ENCODE measurements at places on chromosomes 1 and 21.

DNA sequence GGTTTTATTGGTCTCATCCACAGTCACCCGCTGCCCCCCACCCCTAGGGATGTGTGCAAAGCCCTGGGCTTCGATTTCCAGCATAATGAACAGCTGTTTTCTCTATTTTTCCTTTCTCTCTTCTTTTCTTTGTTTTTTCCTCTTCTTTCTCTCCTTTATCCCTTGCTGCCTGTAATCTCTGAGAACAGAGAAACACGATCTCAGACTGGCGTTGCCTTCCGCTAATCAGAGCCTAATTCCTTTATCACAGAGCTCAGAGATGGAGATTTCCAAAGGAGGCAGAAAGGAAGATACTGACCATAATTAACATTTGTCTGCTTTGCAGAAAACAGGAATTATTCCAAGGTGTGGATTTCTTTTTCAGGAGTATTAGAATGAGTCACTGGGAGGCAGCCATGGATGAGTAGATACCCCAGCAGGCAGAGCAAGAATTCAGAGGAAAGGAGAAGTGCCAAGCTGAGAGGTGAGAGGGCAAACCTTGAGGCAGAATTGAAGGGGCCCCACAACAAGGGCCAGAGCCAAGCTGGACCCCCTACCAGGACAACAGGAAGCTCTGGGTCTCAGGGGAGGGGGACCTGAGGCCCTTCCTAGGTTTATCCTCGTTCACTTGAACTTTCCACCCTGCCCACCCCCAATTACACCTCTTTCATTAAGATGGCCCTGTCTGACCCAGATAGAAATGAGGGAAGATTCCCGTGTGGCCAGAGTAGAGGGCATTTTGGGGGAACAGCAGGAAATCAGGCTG, 33.3 kb downstream of the MATN1 start:
- DNase-seq, result no peak

DNA sequence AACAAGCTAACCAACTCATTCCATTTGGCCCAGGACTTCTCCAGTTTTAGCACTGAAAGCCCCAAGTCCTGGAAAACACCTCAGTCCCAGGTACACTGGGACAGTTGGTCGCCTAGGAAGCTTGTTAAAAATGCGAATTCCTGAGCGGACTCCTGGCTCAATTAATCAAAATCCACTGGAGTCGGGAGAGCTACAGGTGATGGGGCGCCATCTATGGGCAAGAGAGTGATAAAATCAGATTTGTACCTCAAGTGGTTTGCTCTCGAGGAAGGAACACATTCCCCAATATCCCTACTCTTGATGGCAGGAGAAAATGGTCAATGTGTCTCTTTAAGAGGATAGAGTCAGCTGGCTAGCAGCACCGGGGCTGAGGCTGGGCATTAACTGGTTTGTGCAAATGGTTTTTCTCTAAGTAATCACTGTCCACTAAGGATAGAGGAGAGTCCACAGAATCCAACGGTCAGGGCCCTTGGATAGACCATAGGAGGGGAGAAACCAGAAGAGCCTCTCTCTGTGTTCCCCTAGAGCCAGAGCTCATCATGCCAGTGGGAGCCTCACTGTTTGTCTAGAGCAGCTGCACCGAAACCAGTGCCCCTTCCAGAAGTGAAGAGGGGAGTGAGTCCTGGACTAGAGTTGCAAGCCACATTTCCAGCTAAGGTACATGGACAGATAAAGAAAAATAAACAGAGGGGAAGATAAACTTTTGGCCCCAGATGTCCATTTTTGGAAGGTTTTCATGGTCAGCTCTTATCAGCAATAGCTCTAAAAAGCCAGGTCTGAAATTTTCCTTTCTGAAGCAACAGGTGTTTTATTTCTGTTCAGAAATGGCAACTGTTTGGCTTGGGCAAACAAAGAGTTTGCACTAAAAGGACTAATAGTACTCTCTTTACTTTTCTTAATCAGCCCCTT, 148.5 kb downstream of the TENT5C start:
- DNase-seq, result peak; percentile 70

GRCh38 chr1:5709976-5710375, 282.2 kb downstream of the NPHP4 start:
- no peak for DNase-seq

DNA sequence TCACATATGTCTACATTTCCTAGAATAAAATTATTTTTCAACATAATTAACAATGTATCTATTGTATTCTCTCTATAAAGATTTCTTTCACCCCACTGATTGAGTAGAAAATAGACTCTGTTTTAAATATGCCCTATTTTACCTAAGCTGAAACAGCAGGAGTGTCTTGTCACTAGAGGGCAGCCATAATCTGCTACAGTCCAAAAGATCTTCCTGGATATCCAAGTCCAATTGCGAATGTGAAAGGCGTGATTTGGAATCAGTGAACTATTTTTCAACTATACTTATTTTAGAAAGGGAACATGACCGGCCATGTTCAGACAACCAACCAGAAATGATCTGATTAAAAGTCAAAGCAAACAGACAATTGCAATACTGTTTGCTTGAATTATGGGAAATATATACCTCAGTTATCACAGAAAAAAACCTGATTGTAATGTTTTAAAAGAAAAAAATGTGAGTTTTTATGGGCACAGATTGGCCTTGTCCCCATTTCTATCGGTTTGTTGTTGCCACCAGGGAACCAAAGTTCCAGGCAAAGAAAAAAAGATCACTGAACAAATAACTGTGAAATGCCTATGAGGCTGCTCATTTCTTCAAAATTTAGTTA, 1211.0 kb upstream of the ADGRL4 start:
- peak; percentile 26 for DNase-seq

DNA sequence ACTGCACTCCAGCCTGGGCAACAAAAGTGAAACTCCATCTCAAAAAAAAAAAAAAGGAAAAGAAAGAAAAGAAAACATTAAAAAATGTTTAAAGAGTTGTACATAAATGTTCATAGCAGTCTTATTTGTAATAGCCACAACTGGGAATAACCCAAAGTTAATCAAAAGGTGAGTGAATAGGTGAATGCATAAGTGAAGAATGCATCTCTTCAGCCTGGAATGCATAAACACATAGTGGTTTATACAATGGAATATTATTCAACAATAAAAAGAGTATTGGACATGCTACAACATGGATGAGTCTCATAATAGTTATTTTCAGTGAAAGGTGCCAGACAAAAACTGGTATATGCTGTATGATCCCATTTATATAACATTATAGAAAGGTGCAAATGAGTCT, 18.1 kb downstream of the LDLRAD1 start:
- no peak for DNase-seq

DNA sequence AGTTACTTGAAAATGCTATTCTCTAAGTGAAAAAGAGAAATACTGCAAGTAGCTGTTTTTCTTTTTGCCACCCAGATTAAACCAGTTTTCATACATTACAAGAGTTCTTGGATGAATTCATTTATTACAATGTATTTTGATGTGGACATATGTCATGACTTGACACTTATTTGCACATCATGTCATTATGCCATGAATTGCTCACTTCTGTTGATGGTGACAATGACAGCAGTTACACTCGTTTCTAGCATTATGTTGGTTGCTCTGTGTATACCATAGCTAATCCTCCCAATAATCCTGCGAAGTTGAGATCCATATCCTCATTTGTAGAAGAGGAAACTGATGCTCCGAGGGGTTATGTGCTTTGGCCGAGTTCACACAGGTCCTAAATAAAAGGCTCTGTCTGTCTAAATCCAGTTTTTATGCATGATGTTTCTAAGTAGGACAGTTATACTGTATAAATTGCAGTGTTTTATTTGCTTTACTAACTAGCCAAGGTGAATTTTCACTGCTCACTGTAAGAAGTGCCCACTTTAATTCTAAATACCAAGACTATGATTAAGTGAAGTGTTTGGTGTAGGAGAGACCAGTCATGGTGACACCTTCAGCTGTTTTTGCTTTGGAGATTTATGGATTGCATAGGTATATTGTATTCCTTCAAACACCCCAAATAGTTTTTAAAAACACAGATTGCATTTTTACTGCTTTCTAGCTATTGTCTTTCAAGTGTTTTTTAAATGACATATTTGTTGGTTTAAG, 56.7 kb downstream of the PRDM2 start:
- DNase-seq, result no peak

- DNase-seq, result no peak
These were observed 7.9 kb upstream of the COG2 start for GRCh38 chr1:230634384-230634783.

DNA sequence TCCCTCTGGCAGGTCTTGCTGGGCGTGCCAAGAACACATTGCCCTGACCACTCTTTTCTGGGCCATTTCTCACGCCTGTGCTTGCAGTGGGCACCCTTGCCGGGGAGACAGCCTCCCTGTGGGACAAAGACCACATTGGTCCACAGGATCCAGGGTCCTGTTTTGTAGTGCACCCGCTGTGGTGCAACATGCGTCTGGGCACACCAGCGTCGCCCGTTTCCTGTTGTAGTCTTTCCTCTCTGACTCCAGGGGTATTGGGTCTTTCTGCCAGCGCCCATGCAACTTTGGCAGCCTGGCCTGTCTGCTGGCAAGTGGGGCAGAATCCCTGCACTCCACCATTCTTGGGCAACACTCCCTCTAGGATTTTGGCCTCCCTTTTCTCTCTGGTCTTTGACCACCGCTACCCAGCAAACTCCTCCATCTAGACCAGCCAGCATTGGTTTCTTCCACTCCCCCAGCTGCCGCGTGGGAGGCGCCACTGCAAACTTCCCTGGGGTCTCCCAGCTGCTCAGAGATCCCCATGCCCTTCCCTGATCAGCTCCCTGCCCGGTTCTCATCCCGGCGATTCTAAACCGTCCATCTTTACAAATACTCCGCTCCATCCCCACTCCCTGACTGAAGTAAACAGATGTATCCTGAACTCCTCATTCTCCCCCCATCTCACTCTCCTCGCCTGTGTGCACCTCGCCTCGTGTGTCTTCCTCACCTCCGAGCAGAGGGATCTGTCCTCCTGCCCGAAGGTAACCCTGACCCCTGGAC, 1.2 kb upstream of the TPRG1L start:
- DNase-seq, result no peak
